Fibroblast of skin of abdomen (primary cell): ENCODE measurements at places on chromosomes 2 and 18.
A peak's percentile ranks its signal among the peaks of the same experiment; 100 is the strongest.

DNA sequence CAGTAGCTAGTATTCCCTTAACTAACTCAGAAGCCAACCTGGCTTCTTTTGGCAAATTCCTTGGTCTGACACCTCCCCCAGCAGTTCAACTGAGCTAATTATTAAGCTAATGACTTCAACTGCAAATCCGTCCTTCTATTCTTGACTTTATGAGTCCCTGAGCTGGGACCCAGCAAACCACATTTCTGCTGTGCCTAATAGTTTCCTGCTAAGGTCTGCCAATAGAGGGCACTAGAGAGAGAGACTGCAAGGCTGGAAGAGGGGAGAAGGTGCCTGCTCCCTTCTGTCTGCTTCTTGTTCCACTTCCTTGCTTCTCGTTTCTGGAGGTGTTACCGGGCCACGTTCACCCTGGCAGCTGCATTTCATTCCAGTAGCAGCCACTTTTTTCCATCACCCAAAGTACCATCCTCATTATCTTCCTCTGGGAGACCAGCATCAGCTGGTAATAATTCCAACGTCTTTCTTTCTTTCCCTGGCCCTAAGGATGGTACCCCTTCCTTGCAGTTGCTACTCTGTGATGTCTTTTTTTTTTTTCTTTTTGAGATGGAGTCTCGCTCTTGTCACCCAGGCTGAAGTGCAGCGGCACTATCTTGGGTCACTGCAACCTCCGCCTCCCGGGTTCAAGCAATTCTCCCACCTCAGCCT, 352.0 kb downstream of the TNS1 start:
- peak; percentile 63 for DNase-seq

GRCh38 chr2:219440388-219441256, 6.0 kb downstream of the SPEG start:
- DNase-seq, result no peak

DNA sequence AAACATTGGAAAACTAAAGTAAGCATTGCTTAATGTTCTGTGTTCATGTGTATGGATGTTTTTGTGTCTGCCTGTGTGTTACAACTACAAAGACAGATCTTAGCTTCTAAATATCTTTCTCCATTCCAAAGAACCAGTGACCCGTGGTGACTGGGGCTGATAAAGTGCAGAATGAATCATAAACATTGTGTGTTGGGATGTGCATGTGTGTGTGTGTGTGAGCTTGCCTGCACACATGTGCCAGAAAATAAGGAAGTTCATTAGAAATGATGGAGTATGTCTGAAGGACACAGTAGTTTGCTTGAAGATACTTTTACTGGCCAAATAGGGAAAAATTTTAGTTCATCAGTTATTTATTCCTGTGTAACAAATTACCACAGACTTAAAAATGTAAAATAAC, 756.6 kb upstream of the CELF4 start:
- no peak for DNase-seq

GRCh38 chr18:76765649-76766048, 56.7 kb upstream of the ZNF236 start:
- DNase-seq, result no peak

DNA sequence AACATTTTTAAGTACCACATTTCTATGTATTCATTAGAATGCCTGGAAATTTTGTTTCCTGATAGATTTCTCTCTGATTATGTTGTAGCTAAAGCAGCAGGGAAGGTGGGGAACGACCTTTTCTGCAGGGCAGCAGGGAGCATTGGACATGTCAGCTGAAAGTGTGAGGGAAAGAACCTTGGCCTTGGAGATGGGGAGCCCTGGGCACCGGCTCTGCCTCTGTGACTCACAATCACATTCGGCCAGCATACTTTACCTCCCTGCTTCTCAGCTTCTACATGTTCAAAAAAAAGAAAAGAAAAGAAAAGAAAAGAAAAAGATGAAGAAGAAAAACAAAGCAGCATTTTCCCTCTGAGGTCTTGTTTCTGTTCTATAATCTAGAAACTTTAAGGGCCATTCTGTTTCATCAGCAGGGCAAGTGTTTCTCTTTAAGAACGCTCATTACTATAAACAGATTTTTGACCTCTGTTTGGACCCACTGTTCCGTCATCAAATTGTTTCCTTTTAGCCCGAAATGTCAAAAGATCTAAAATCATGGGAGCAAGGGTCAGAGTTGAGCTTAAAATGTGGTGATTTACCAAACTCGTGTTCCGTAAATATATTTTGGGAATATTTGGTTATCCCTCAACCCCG, 27.9 kb downstream of the SETBP1 start:
- DNase-seq, result no peak

DNA sequence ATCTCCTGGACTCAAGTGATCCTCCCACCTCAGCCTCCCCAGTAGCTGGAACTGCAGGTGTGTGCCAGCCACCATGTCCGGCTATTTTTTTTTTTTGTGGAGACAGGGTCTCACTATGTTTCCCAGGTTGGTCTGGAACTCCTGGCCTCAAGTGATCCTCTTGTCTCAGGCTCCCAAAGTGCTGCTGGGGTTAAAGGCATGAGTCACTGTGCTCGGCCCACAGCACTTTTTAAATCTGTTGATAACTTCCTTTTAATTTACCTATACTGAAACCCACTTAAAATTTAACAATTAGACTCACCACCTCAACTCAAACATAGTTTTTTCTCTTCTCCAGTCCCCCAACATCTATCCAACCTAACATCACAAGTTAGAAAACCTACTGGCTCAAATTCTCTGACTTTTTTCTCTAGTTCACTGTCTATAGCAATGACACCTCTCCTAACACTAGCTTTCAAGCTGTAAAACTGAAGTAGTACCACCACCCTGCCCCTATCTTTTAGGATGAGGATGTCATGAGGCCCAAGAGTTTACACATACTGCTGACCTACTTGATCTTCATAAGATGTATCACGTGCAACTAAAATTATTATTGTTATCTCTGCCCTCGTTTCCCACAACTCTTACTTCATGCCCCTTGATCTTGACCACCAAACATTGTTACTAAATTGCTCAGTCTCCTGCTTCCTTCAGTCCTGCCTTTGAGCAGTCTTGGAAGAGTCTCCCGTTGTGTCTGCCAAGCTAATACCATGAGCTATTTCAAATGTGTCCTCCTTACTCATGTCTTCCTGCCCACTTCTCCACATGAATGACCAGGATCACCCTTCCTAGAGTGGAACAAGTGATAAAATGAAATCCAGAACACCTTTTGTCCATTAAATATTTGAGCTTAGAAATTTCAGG, 142.3 kb upstream of the ZFP36L2 start:
- no peak for DNase-seq
